Choroid plexus epithelial cell (primary cell): ENCODE measurements at places on chromosomes 1 and 21.
A peak's percentile ranks its signal among the peaks of the same experiment; 100 is the strongest.

DNA sequence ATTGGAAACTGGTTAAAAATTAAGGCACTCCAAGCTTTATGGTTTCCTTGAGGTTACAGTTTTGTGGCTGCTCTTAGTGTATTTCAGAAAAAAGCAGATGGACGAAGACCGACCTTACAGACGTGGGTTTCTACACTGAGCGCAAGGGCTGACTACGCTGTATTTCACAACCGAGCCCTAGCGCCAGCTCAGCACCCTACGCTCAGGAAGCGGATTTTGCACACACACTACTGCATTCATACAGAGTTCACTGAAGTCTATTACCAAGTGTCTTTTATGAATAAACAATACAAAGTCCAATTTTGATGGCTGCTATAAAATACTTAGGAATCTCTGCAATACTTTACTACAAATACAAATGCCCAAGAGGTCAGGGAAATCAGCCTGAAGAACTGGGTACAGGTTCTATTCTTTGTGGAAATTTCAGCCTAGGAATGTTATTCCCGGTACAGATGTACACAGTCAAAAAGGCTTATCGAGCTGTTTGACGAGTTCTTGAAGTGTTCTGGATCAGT, 23.8 kb downstream of the PTTG1IP start:
- DNase-seq, result no peak

- DNase-seq, result no peak
Measured at GRCh38 chr1:178133239-178133989, 39.5 kb downstream of the RASAL2 start.

GRCh38 chr1:184811439-184812111, 56.9 kb upstream of the EDEM3 start:
- no peak for DNase-seq

DNA sequence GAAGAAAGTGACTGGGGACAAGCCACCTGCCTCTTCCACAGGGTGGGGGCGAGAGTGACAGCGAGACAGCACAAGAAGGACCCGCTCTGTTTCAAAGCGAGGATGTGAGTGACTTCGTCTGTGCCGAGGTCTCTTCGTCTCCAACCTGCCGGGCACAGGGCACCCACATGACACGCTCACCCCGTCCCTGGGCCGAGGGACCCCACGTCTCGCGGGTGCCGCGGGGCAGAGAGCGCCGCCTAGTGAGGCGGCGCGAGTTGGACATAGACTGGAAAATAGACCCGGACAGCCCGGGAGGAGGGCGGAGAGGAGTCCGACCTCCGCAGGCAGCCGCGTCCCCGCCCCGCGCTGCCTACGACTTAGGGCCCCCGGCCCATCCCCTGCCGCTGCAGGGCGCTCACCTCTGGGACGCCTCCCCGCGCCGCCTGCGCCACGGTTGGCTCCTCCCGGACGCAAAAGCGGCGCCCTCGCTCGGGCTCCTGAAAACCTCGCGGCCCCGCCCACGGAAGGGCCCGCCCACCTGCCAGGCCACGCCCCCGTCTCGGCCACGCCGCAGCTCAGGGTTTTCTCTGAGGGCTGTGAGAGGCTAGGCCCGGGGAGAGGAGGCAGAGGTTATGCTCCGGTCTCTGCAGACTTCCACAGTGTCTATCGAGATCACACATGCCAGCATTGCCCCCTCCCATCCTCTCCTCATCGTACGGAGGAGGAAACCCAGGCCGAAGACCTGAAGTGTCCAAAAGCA, at the start of gene TLR5:
TLR5 (minus strand) TSS at position 454 of the 742 bp plus-strand sequence. CDS start 30,217 bp downstream, outside the sequence.
- DNase-seq, result peak; percentile 33

GRCh38 chr1:48341221-48341620, 118.7 kb downstream of the SLC5A9 start:
- no peak for DNase-seq

DNA sequence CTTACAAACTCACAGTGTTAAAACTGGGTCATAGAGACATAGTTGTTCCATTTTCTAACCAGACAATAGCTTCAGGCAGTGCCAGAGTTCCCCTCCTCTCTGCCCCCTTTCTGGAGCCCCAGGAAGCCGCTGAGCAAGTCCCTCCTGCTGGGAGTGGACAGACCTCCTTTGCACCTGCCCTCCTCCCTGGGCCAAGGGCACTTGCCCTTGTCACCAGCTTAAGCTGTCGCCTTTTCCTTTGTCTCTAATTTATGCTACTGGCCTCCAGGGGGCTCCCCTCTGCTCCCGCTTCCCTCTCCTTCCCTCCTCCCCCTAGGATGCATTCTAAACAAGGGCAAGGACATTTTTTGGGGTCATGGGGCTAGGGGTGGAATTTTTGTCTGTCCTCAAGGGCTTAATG, 182.4 kb downstream of the MIS18A start:
- no peak for DNase-seq

DNA sequence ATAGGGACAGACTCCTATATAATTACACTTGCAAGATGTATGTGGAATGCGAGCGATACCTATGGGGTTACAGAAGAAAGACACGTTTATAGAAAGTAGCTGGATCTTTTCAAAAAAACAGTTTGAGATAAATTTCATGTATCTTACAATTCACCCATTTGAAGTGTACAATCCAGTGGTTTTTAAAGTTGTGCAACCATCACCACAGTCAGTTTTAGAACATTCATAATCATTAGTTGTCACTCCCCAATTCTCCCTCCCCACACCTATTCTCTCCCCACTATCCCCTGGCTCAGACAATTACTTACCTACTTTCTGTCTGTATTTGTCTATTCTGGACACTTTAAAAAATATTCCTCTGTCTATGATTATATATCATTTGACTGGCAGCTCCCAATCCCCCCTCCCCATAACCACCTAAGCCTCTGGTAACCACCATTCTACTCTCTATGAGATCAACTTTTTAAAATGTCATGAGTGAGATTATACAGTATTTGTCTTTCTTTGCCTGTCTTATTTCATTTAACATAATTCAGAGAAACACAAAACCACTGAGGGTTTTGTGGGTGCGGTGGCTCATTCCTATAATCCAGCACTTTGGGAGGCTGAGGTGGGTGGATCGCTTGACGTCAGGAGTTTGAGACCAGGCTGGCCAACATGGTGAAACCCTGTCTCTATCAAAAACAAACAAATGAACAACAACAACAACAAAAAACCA, 39.1 kb downstream of the MRPS6 start:
- no peak for DNase-seq

- peak; percentile 65 for DNase-seq
Measured at GRCh38 chr1:54028306-54029251, 10.6 kb upstream of the LDLRAD1 start.

- peak; percentile 73 for DNase-seq
Measured at GRCh38 chr1:187051618-187052232, 223.0 kb downstream of the PLA2G4A start.

DNA sequence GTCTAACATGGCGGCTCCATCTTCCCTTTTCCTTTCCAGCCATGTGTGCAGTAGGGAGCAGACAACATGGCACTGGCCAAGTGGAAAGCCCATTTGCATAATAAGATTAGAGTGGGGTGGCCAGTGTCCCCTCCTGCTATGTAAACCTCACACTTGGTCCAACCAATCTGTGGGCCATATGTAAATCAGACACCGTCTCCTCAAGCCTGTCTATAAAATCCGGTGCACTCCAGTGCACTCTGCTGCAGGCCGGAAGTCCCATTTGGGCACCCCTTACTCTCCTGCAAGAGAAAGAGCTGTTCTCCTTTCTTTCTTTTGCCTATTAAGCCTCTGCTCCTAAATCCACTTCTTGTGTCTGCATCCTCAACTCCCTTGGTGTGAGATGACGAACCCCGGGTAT, 44.1 kb downstream of the OLFML3 start:
- no peak for DNase-seq

- DNase-seq, result no peak
Measured at GRCh38 chr1:88145752-88146151, 538.3 kb upstream of the PKN2 start.

DNA sequence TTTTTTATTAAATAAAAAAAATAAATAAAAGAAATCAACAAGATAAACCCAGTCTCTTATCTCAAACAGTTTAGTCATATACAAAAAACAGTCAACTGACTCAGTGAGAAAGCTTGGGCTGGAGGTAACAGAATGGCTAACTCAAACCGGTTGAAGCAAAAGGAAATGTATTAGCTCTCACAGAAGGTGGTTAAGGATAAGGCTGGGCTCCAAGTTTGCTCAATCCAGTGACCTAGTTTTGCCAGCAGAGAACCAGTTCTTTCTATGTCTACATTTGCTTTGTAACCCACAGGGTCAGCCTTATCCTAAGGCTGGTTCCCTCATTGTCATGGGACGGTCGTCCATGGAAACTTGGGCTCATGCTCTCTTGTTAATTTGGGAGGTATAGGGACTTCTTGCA, 144.5 kb upstream of the L1TD1 start:
- DNase-seq, result peak; percentile 16

DNA sequence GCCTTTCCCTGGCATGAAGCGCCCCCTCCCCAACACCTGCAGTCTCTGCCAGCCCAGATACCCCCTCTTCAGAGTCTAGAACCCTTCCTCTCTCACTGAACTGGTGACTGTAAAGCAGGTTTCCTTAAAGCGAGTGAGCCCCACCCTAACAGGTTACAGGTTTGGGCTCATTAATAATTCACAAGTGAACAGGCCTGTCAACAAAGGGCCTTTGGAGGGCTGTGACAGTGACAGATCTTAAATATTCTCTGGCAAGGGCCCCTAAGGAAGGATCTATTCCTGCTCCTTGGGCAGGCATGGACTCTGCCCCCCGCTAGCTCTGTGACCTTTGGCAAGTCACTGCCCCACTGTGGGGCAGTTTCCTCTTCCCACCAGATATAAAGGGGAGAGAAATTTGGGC, 5.6 kb upstream of the TTC39A start:
- DNase-seq, result no peak

GRCh38 chr1:91757763-91758460, 128.0 kb downstream of the TGFBR3 start:
- DNase-seq, result no peak

GRCh38 chr21:26966649-26967061, 233 bp downstream of the ADAMTS5 start:
- peak; percentile 42 for DNase-seq

DNA sequence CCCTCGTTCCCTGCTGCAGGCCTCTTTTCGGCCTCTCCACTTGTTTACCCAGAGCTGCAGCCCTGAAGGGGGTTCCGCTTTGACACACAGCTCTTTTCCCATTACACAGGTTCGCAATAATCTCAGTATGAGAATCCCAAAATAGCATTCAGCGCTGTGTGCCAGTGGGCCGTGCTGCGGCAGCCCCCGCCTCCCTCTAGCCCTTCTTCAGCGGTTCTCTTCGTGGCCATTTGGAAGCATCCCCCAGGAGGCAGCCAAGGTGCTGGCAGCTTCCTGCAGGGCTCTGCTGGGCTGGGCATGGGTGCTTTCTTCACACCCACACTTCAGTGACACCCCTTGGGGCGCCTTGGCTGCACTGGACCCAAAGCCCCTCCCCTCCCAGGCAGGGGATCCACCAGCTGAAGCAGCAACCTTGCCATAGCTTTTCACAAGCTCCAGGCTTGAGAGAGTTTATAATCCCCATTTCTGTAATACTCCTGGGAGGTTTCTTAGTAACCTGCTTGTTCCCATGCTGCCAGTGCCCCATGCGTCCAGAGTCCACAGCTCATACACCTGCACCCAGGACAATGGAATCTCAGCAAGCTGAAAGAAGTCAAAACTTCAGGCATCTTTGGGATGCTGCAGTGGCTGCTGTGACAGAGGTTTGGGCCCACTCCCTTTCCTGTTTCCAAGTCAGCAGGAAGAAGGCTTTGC, 8.1 kb downstream of the NCF2 start:
- no peak for DNase-seq

DNA sequence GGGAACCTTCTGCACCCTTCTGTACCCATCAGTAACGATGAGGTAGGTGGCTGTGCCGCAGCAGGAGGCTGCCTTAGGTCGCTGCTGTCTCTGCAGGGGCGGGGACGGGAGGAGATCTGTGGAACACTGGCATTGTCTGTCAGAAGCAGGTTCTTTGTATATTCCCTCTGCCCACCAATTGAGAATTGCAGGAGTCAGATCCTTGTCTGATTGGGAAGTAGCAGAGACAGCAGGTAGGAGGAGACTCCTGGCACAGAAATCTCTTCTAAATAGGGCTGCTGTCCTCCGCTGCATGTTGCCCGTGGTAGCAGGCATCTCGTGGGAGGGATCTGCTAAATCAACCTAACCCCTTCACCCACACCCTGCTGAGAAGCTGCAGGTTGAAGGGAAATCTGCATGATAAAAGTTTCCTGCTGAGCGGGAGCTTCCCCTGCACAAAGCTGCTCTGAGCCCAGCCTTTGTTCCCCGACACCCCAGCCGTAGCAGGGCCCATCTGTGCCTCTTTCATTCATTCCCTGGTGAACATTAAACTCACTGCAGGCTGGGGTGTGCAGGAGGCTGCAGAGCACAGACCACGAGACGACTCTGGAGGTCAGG, 15.9 kb downstream of the SARS1 start:
- DNase-seq, result no peak

GRCh38 chr1:152743371-152744145, 14.3 kb upstream of the KPRP start:
- no peak for DNase-seq

GRCh38 chr1:210490781-210491180, 162.1 kb downstream of the HHAT start:
- no peak for DNase-seq

- peak; percentile 19 for DNase-seq
Measured at GRCh38 chr21:36246080-36246631, 73.8 kb upstream of the MORC3 start.

DNA sequence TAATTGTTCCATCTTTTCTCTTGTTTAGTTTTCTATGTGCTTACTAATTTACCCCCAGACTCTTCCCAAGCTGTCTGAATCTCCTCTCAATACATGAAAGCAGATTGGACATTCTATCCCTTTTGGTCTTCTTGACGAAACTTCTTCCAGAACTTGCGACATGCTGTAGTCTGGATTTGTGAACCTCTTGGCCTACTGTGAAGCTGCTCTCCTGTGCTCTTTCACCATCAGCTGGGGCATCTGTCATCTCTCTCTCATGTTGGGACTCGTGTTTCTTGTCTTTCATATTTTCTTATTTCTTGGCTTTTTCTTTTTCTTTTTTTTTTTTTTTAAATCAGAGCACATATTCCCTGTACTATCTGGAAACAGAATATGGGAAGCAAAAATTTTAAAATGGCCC, 6.8 kb downstream of the CPT2 start:
- DNase-seq, result no peak

DNA sequence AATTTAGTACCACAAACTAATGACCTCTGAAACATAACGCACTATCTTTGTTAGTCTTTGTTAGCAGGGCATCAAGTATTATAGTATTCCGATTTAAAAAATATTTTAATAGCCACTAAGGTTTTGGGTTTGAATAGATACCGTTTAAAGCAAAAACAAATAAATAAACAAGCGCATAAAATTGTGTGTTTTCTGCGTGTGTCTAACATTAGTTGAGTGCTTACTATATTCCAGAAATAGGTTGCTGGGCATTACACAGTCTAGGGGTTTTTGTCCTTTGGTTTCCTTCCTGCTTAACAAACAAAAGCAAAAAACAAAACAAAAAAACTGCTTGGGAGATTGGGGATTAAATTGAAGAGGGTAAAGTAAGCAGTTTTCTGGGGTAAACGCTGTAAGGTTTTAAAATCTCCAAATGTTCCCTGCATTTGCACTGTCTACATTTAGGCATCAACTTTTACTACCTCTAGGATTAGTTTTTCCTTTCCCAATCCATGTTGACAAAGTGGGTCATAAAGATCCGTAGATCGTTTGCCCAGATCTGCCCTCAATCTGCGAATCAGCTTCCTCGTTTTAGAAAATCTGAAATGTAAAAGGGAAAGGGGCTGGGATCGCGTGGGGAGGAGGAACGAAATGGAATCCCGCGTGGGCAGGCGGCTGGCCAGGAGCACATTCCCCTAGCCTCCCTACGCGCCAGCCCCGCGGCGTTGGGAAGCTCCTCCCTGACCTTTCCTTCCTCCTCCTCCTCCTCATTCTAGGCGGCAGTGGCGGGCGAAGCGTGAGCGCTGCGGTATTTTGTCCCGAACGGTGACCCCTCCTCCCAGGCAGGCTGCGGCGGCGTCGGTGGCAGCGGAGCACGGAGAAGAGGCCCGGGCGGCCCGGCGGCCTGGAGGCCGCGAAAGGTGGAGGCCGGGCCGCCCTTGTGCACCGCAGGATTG, at the start of gene KCTD3:
KCTD3 (plus strand) TSS at position 749 of the 935 bp plus-strand sequence. CDS start 382 bp downstream, outside the sequence.
- DNase-seq, result peak; percentile 64
